ENCODE measurements at places on chromosomes 7 and 10. TPM values are rescaled to one million over a fixed set of nuclear protein-coding genes. Genes with fewer than 3 reads are reported as not detected.

Gene JCAD
- 101 TPM for total RNA-seq

Gene C10orf53
- total RNA-seq = not detected

DNA sequence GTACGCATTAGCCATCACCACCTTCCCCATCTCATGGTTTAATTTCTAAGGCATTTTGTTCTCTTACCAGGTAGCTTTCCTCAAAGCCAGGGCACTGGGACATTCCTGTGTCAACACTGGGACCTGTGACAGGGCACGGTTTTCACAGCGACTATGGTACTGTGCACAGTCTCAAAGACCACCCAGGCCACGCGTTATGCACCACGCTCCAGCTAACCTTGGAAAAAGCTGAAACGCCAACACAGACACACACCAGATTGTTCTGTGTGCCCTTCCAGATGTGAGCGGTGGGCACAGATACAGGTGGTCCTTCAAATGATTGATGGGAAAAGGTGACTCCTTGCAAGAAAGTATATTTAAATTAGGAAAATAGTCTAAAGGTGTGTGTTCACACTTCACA is 337.3 kb downstream of the WDR37 start:
- no peaks in the 10 kb centered on the region for H3K36me3 ChIP-seq
- H3K27me3 ChIP-seq = no peaks in the 10 kb centered on the region
- no peaks in the 10 kb centered on the region for H3K4me1 ChIP-seq
- H3K27ac ChIP-seq = no peak overlapping the region
- DNase-seq = no peak
- no peak overlapping the region for H3K4me3 ChIP-seq

DNA sequence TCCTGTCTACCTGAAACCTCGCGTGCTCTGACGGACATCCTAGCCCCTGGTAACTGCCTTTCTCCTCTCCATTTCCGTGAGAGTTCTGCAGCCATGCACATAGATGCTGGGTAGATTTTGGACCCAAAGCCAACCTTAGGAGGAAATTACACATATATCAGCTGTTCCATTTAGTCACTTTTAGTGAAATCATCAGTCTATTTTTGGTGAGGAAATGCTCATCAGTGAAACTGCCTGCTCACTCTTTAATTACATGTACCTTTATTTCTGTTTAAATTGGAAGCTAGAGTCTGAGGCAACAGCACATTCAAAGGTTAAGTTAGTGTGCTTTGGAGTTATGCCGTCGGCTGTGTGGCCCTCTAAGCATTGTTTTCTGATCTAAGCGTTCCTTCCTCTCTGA is 231.3 kb downstream of the WDR37 start:
- no peak for DNase-seq
- H3K4me3 ChIP-seq = no peak overlapping the region
- H3K4me1 ChIP-seq = no peaks in the 10 kb centered on the region
- H3K27me3 ChIP-seq = peaks cover 2% of the 10 kb centered on the region
- H3K36me3 ChIP-seq = no peaks in the 10 kb centered on the region
- H3K27ac ChIP-seq = no peak overlapping the region

Data from lower lobe of right lung (tissue), 2 donors.